ENCODE measurements at places on chromosomes 11 and 22.

DNA sequence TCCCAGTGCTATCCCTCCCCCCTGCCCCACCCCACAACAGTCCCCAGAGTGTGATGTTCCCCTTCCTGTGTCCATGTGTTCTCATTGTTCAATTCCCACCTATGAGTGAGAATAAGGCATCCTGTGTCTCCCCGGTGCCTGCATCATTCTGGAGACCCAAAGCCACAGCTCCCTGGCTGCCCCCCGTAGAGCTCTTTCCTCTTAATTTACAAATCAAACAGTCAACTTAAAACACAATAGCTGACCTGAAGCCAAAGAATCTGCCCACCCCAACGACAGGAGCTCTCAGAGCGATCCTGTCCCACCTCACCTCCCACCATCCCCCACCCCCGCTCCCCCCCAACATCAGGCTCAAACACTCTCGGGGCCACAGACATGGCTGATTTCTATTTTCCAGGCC, 558.3 kb downstream of the BRD1 start:
- no peak for DNase-seq

DNA sequence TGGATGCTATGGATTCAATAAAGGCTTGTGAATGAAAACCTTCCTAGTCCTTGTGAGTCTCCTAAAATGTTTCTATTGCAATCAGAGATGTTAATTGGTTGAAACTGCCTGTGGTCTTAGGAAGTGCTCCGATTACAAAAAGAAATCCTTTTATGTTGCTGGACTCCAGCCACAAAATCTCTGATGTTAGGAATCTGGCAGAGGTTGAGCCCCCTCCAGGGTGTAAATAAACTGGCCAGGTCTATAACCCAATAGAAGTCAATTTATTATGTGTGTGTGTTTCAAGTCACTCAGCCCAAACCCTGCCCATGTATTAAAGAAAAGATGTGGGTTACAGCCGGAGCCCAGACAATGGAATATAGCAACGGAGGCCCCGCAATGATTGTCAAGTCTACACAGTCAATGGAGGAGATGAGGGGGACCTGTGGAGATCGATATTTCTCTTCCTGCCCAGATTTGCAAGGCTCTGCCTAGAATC, 218.1 kb upstream of the SORL1-AS1 start:
- no peak for DNase-seq

DNA sequence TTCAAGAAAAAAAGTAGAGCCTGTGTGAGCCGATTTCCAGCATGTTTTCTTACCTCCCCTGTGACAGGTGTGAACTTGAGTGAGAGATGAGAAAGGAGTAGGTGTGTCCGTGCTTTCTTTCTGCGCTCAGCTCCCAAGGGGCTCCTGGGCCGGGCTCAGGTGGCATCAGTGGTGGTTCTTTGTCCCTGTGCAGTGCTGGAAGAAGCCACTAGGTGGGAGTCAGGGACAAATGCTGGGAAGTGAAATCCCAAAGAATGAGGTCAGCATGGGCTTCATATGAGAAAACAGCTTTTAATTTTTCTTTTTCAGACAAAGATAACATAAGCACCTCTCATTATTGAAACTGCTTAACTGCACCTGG, 57.8 kb downstream of the PPFIBP2 start:
- peak; percentile 52 for DNase-seq

- DNase-seq, result peak; percentile 40
Observed at GRCh38 chr11:67640021-67640757, 626 bp upstream of the TBX10 start.

- no peak for DNase-seq
Observed at GRCh38 chr11:57240007-57240406, 3.0 kb upstream of the APLNR start.

GRCh38 chr22:45644714-45645113, 26.9 kb upstream of the ATXN10 start:
- DNase-seq, result no peak

DNA sequence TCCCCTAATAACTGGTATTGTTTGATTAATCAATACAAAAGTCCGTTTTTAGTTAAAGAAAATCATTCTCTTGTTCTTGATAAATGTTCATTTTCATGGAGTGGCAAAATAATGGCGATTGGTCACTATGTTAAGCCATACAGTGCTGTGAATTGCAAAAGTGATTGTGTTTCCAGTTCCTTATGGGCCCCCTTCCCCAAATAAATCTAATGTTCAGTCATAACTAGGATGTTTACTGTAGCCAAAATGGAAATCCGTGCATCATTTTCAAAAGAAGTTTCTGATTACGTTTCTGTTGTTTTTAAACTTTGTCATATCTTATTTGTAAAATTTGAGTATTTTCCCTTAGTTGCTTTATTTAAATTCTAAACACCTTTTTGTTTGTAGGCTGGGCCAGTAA, 845 bp downstream of the RBM7 start:
- no peak for DNase-seq

GRCh38 chr22:21876486-21877176, 9.2 kb upstream of the MAPK1 start:
- peak; percentile 56 for DNase-seq

GRCh38 chr11:117034901-117035300, 63.3 kb downstream of the SIK3 start:
- DNase-seq, result no peak

DNA sequence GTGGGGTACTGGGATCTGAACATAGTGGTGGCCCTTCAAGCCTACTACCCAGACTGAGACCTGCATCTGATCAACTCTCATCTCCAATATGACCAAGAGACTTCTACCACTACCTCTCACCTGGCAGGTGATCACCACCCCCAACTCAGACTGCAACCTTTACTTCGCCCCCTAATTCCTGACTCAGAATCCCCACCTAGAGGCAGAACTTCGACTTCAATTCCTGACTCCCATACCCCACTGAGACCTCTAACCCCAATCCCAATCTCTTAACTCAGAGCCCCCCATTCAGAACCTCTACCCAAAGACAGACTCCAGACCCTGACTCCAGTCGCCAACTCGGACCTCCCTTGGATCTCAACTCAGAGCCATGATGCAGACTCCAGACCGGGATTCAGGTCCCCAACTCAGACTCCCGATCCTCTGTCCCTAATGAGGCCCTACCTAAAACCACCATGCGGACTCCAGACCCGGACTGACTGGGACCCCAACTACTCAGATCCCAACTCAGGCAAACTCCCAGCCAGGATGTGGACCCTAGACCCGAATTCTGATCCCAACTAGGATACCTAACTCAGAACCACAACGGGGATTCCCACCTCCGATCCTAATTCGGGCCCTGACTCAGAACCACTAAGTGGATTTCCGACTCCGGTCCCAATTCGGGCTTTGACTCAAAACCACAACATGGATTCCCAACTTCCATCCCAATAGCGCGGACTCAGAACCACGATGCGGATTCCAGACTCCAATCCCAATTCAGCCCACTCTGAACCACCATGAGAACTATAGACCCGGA, 1.2 kb downstream of the KCNQ1OT1 start:
- no peak for DNase-seq

GRCh38 chr22:34067031-34067430, 146.8 kb upstream of the LARGE1 start:
- DNase-seq, result no peak

GRCh38 chr11:126587541-126587940, 232.1 kb downstream of the ST3GAL4 start:
- DNase-seq, result no peak

GRCh38 chr11:6925636-6926207, 504 bp upstream of the ZNF215 start:
- no peak for DNase-seq

- no peak for DNase-seq
Observed at GRCh38 chr11:74866557-74866956, 82.3 kb downstream of the XRRA1 start.

GRCh38 chr11:27394781-27395228, 31.8 kb upstream of the CCDC34 start:
- peak; percentile 13 for DNase-seq

- no peak for DNase-seq
Observed at GRCh38 chr11:19644316-19644715, 68.3 kb upstream of the NAV2 start.

- no peak for DNase-seq
Observed at GRCh38 chr11:64720640-64721358, 2.2 kb downstream of the NRXN2 start.
